Activated CD4-positive, alpha-beta T cell treated with anti-CD3 and anti-CD28 coated beads, Interleukin-2, amount 10 ng/mL, durations not matched to agents 7 days and 5 days (primary cell): ENCODE measurements at places on chromosomes 4 and X. TPM values are rescaled to one million over a fixed set of nuclear protein-coding genes. Genes with fewer than 3 reads are reported as not detected.

The UGT2B15 gene
- total RNA-seq = not detected

The NMU gene
- 0.87 TPM for total RNA-seq

The ZAR1 gene
- total RNA-seq = not detected

The CSN2 gene
- total RNA-seq = not detected

The IL13RA2 gene
- not detected for total RNA-seq

DNA sequence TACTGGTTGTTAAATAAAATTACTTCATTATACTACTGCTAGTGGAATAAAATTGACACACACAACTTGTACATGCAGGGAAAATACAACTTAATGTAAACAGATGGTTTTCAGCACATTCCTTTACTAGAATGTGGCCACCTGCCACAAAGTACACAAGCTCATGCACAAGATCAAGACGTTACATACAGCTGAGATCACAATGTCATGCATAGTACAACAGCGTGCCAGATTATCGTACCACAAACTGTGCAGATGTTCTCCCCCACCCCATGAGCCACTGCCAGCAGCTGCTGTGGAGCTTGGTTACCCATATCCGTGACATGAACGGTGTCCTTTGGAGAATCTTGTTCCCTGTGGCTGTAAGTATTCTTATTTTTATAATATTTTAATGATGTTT is 27.7 kb downstream of the FBXO8 start:
- no peak for DNase-seq

GRCh38 chr4:2009651-2010233 is 968 bp upstream of the NELFA start:
- peak; percentile 61 for DNase-seq

DNA sequence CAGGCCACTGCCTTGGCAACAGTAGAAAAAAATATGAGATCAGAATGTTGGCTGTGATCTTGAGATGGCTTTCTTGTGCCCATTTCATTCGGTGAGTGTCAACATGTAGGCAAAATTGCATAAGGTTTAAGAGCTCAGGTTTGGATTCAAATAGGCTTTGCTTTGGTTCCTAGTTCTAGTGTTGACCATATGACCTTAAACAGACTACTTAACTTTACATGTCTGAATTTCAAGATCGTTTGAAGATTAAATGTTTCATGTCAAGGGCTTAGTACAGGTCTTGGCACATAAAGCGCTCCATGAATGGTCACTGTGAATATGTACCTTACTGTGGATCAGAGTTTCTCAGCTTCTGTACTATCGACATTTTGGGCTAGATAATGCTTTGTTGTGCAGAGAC is 204.2 kb downstream of the MGST2 start:
- no peak for DNase-seq
